ENCODE measurements at places on chromosomes 7 and 10.

DNA sequence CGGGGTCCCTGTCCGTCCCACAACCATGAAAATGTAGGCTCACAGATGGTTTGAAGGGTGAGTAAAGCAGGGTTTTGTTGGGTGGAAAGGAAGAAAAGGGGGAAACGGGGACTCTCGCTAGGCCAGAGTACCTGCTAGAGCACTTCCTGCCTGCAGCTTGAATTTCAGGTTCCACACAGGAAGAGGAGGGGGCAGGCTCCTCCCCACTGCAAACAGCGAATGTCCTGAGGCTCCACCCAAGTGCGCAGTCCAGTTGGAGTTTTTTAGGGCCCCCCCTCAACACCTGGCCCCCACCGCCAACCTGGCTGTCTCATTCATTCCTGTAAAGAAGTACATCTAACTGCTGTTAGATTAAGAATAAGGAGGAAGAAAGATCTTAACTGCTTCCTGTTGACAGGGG is 414.7 kb downstream of the SH2D4B start:
- H3K4me1 ChIP-seq: no peaks in the 10 kb centered on the region
- H3K36me3 ChIP-seq: no peaks in the 10 kb centered on the region
- no peaks in the 10 kb centered on the region for H3K27me3 ChIP-seq
- no peak overlapping the region for H3K27ac ChIP-seq
- H3K4me3 ChIP-seq: no peak overlapping the region
- DNase-seq: no peak

GRCh38 chr10:7689591-7689990 is 13.5 kb upstream of the ITIH2 start:
- no peak overlapping the region for H3K27ac ChIP-seq
- H3K4me1 ChIP-seq: no peaks in the 10 kb centered on the region
- no peaks in the 10 kb centered on the region for H3K27me3 ChIP-seq
- no peaks in the 10 kb centered on the region for H3K36me3 ChIP-seq
- no peak overlapping the region for H3K4me3 ChIP-seq

- DNase-seq: no peak
- no peak overlapping the region for H3K27ac ChIP-seq
- H3K27me3 ChIP-seq: no peaks in the 10 kb centered on the region
Measured at GRCh38 chr10:21021843-21022594, 124.9 kb upstream of the NEBL start.

DNA sequence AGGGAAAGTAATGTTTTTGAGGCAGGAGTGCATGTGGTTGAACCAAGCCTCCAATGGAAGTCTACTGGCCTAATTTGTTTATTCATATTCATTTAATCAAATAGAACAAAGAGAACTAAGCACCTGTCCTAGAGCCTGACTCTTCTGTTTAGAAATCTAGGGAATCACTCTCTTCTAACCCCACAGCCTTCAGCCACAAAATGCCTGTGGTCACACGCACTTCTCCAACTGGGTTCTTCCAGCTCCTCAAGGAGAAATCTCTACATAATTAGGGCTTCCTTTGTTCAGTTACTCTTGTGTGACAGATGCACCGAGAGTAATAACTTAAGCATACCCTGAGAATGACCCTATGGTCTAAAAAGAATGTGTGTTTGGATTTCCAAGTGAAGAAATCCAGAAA is 133.7 kb upstream of the NAMPT start:
- peak overlapping the region; percentile 92 for H3K27ac ChIP-seq
- H3K27me3 ChIP-seq: no peaks in the 10 kb centered on the region
- H3K4me1 ChIP-seq: peaks cover 47% of the 10 kb centered on the region
- no peak overlapping the region for H3K4me3 ChIP-seq
- no peaks in the 10 kb centered on the region for H3K36me3 ChIP-seq

DNA sequence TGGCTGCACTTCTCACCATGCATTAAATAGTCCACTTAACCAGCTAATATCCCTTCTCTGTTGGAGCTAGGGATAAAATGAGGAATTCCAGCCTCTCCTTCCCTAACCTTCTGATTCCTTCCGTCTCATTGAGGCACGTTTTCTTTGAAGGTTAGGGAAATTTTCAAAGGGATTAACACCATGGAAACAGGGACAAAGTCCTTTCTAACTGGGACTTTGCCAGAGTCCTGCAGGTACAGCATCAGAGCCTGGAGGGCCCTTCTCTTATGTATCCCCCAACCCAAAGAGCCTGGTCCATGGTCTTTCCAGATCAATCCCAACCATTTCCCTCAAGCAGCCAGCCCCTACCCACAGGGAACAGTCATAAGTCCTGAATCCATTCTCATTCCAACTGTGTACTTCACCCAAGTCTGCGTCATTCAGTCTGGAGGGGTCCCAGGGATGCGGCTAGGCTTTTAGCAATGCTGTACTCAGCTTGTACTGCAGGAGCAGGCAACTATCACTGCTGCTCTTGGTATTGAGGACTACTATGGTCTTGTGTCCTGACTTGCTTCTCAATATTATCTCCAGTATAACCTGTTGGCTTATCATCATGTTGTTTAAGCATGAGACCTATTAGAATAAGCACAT is 34.6 kb upstream of the CROT start:
- H3K27ac ChIP-seq: no peak overlapping the region
- DNase-seq: no peak
- H3K36me3 ChIP-seq: no peaks in the 10 kb centered on the region
- no peaks in the 10 kb centered on the region for H3K27me3 ChIP-seq

GRCh38 chr10:92130622-92131274 is 160.1 kb downstream of the CPEB3 start:
- H3K27ac ChIP-seq: no peak overlapping the region
- H3K4me3 ChIP-seq: no peak overlapping the region
- no peak for DNase-seq

GRCh38 chr7:17368856-17369524 is 70.5 kb downstream of the AHR start:
- H3K27ac ChIP-seq: no peak overlapping the region
- no peak overlapping the region for H3K4me3 ChIP-seq
- no peaks in the 10 kb centered on the region for H3K36me3 ChIP-seq
- no peak for DNase-seq

GRCh38 chr10:81297292-81297691 is 577.7 kb upstream of the NRG3 start:
- H3K36me3 ChIP-seq: no peaks in the 10 kb centered on the region
- no peak overlapping the region for H3K27ac ChIP-seq
- H3K4me1 ChIP-seq: no peaks in the 10 kb centered on the region
- DNase-seq: no peak
- no peak overlapping the region for H3K4me3 ChIP-seq

All from spleen (tissue), 13 donors.